Effector CD8-positive, alpha-beta T cell (primary cell): ENCODE measurements at places on chromosomes 16 and 17.
A peak's percentile ranks its signal among the peaks of the same experiment; 100 is the strongest.

- peak; percentile 2 for DNase-seq
These were observed 3.7 kb upstream of the LYZL6 start for GRCh38 chr17:35947156-35947585.

- DNase-seq, result no peak
These were observed 14.8 kb downstream of the VASN start for GRCh38 chr16:4386451-4386805.

- DNase-seq, result no peak
These were observed 14.4 kb downstream of the SNN start for GRCh38 chr16:11682655-11683096.

DNA sequence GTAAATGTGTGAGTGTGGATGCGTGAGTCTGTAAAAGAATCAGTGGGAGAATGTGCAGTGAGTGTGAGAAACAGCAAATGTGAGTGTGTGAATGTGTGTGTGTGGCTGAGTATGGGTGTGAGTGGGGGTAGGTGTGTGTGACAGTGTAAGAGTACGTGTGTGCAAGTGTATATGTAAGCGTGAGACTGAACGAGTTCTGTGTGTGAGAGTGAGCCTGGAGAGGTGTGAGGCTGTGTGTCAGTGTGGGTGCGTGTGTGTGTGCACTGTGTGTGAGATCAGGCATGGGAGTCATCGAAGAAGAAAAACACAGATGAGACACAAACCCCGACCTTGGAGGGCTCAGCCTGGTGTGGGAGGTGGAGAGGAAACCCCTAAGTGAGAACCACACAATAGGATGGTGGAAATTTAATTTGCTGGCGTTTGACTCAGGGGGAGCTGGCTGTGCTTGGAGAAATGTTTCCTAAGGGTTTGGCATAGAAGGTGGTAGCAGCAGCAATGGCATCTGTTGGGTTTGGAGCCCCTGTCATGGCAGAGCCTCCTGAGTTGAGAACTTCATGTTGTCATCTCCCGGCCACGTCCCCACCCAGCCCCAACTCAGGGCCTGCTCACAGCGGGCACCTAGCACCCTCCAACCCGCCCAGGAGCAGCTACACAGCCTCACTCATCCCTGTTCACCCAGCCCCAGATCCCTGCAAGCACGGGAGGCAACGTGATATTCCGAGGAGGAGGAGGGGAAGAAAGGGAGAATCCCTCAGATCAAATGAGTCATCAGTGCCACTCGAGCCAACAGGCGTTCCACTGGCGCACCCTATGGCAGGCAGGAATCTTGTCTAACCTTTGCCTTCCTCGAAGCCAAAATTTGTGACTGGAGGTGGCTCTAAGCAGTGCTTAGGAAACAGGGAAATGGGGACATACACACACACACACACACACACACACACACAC, 14.3 kb upstream of the NUBP1 start:
- no peak for DNase-seq

DNA sequence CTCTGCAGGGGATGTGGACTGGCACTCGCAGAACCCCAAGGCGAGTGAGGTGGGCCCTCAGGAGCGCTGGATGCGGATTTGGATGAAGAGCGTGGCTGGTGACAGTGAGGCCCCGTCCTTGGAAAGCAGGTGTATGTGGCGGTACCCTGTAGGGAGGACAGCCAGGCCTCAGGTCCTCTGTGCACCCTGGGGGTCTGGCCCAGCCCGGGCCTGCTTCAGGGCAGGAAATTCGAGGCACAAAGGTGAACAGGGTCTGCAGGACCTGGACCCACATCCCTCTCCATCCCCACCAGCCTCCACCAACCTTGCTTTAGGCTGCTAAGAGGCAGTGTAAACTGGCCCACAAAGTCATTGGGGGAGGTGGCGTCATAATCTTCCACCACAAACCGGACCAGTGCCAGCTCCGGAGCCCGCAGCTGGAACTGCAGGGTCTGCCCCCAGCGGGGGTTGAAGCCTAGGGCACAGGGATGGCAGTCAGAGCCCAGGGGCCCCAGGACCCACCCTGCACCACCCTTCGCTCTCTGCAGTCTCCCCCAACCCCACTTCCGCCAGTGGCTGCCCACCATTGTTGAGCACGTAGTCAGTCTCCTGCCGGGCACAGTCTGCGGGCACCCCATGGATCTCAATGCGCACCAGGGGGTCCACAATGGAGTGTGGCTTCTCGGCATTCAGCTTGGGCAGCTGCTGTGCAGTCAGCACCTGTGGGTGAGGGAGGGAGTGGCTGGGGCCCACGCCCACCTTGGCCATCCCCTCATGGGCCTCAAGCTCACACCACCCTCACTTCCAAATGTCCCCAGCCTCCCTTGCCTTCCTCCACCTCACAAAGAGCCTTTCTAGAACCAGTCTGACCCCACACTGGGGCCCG, 19.5 kb downstream of the PLCD3 start:
- no peak for DNase-seq

- DNase-seq, result no peak
These were observed 16.1 kb downstream of the PLK1 start for GRCh38 chr16:23694644-23695373.

- no peak for DNase-seq
These were observed 8.8 kb downstream of the TPSG1 start for GRCh38 chr16:1216296-1216619.

DNA sequence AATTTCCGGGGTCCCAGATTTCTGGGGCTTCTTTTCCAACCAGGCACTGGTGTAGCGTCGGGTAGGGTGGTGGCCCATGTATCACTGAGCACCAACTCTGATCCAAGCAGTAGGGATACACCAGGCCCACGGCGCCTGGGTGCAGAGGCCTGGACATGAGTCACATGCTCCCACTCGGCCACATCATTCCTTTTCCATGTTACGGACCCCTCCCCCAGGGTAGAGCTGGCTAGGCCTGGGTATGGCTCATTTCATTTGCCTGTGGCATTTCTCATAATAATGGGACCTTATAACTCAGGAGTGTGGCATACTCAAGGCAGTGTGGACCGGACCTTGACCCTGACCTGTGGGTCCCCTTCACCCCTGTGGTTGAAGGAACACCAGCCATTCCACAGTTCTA, 18.0 kb upstream of the NDRG4 start:
- DNase-seq, result no peak

GRCh38 chr16:10239640-10240039, 57.4 kb upstream of the GRIN2A start:
- DNase-seq, result no peak

GRCh38 chr16:74736531-74737157, 36.0 kb upstream of the MLKL start:
- no peak for DNase-seq

GRCh38 chr17:29292071-29292991, 1.6 kb downstream of the NUFIP2 start:
- peak; percentile 46 for DNase-seq

GRCh38 chr16:24037335-24037734, 201.6 kb downstream of the PRKCB start:
- no peak for DNase-seq

GRCh38 chr16:57013229-57013628, 23.9 kb downstream of the NLRC5 start:
- DNase-seq, result no peak

GRCh38 chr16:84239141-84239769, 557 bp downstream of the KCNG4 start:
- no peak for DNase-seq

- DNase-seq, result no peak
These were observed 4.3 kb downstream of the EVI2B start for GRCh38 chr17:31309556-31309955.
